DMS79 treated with DMSO at 0.1 percent for 48 hours (cell line): ENCODE measurements at places on chromosomes 12 and 14.

GRCh38 chr12:65902500-65902899 is 78.2 kb downstream of the HMGA2 start:
- DNase-seq = no peak

DNA sequence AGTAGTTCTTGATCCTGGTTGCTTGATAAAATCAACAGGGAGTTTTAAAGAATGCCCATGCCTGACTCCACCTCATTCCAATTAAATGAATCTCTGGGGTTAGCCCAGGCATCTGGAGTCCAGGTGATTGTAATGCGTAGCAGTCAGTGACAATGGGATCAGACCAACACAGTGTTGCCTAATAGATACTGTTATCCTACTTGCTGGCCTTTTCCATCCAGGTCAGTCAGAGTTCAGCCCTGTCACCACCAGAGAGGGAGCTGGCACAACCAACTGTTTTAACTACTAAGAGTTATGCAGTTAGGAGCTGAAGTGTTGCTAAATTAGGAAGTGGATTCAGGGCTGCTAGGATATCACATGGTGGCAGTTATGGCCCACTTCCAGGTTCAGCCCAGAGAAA is 107.1 kb downstream of the GPR135 start:
- DNase-seq = no peak

DNA sequence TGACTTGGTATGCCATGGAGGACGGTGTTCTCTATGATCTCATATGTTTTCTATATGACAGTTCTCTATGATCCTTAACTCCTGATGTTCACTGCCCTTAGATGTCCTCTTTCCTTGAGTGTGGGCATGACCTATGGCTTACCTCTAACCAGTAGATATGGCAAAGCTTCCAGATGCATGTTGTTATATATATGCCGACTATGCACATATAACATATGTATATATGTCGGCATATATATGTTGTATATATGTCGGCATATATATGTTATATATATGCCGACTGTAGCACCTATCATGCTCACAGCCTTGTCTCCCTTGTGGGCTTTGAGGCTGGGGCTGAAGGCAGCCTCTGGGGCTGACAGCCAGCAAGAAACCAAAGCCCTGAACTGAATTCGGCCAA is 106.0 kb downstream of the GRIP1 start:
- DNase-seq = no peak

- peak; percentile 66 for DNase-seq
Measured at GRCh38 chr14:61113561-61114225, 132.6 kb downstream of the SLC38A6 start.

- DNase-seq = no peak
Measured at GRCh38 chr14:87066221-87066817, 926.7 kb downstream of the GALC start.

GRCh38 chr14:67526676-67527459 is 6.2 kb upstream of the PLEKHH1 start:
- DNase-seq = peak; percentile 77

- peak; percentile 33 for DNase-seq
Measured at GRCh38 chr12:52081263-52081733, 1.8 kb downstream of the SMIM41 start.

DNA sequence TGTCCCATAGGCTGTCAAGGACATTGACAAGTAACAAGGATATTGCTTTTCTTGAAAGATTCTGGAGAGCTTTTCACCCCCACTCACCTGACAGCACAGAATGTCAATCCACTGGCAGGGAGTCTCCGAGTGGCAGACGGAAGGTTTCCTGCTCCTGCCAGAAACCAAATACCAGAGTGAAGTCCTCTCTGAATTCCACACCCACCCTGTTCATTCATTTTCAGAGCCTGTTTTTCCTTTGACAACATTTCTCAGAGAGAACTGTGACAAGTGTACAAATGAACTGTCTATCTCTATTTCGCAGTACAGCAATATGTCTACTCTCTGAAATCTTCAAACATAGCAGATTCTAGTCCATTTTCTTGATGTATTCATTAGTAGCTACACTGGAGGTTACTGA is 26.2 kb upstream of the BICD1 start:
- no peak for DNase-seq

DNA sequence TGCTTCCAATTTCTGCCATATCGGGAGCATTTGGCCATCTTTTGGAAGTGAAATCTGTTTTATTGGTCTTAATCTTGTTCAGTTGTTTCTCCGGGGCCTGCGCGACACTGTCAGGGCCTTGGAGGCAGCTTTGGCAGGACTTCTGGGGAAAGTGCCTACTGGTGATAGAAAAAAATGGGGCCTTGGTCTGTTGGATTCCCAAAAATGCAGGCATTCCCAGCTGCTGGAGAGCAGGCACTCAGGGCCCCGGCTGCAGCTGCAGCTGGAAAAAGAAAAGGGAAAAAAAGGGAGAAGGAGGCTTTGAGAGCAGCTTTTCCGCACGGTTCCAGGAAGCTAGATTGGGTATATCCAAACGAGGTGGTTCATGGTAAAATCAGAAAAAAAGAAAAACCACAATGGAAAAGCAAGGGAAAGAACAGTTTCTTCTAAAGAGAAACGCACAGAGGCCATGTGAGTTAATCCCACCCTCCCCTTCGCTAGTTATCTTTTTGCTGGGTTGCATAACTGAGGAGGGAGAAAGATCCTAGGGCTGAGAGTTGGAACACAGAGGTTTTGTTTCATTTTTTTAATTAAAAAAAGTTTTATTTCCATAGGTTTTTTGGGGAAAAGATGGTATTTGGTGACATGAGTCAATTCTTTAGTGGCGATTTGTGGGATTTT is 134.7 kb upstream of the RFLNA start:
- DNase-seq = no peak

DNA sequence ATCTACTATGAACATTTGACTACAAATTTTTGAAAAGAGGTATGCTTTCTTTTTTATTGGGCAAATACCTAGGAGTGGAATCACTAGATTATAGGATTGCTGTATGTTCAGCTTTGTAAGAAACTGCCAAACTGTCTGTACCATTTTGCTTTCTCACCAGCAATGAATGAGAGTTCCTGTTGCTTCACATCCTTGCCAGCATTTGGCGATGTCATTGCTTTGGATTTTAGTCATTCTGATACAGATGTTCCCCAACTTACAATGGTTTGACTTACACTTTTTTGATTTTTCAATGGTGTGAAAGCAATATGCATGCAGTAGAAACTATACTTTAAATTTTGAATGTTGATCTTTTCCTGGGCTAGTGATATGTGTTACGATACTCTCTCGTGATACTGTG is 328.7 kb downstream of the RAD51B start:
- no peak for DNase-seq

- DNase-seq = peak; percentile 80
Measured at GRCh38 chr14:32203928-32204357, 874 bp upstream of the RNU6-8 start.

- peak; percentile 74 for DNase-seq
Measured at GRCh38 chr12:13000616-13000924, 505 bp upstream of the HEBP1 start.

- DNase-seq = no peak
Measured at GRCh38 chr14:53156238-53156637, 3.1 kb upstream of the DDHD1 start.

GRCh38 chr14:106141242-106142220 is 615.1 kb downstream of the TMEM121 start:
- no peak for DNase-seq

- no peak for DNase-seq
Measured at GRCh38 chr14:93804654-93805053, 16.4 kb upstream of the PRIMA1 start.
